Stimulated activated CD8-positive, alpha-beta memory T cell treated with anti-CD3 and anti-CD28 coated beads, Interleukin-15, amount 100 ng/mL, for 1 hour (primary cell): ENCODE measurements at places on chromosomes 3 and 15.

- no peak for DNase-seq
Measured at GRCh38 chr3:79028916-79029315, 738.9 kb downstream of the ROBO1 start.

- no peak for DNase-seq
Measured at GRCh38 chr15:98178861-98179260, 218.4 kb downstream of the ARRDC4 start.

GRCh38 chr15:74776821-74777768 is 4.8 kb upstream of the CSK start:
- no peak for DNase-seq

- DNase-seq = no peak
Measured at GRCh38 chr3:102360183-102360860, 74.5 kb upstream of the ZPLD1 start.

DNA sequence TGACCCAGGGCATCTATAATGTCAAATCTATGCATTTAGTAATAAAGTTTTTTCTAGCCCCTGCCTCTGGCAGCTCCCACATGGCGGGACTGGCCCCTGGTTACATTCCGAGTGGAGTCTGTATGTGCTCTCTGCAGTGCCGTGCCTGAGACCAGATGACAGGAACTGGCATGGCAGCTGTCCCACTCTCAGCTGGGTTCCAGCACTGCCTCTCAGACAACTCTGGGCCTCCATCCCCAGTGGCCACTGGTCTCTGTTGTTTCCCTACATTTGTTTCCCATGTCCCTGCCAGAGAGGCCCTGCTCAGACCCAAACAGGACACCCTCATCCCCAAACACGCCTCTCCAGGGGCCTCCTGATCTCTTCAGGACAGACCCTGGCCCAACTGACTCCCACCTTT is 109.3 kb downstream of the OCA2 start:
- DNase-seq = no peak

DNA sequence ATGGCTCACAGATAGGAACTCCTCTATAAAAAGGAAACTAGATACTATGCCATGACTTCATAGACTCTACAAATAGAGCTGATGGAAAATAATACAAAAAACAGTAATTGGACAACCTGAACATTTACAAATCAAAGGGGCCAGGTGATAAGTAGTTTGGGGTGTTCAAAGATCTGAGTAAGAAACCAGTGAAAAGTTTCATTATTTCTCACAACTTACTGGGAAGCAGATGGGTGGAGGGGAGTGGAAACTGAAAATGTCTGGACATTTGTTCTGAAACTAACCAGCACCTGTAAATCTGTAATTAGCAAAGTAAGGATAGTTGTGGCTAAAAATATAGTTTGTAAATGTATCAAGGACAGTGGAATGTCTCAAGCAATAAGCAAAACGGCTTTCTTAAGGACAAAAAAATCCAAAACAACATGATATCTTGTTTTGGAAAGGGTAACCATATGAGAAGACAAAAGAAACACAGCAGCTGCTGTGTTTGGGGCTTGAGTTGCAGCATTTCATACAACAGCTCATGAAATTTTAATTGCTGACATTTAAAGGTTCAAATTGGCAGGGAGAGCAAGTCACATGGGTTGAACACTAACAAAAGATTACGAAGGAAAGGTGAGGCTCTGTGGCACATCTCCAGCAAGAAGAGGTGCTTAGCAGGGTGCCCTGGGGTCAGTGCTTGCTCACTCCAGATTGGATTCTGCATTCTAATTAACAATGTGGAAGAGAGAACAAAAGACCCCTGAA is 26.8 kb upstream of the THBS1 start:
- no peak for DNase-seq

DNA sequence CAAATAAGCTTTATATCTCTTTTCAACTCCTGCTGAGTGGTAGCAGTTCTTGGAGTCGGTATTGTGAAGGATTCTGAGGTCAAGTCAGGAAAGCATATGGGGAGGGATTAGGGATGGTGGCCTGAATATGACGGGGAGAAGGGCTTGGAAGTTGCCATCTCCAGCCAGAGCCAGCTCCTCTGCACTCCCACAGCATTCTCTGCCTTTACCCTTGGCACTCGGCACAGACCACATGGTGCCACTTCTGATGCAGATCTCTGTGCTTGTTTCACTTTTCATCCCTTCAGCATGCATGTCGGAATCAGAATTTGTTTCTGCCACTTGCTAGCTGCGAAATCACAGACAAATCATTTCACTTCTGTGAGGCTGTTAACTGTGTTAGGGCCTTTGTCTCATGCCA is 52.5 kb downstream of the RAB11A start:
- DNase-seq = no peak

DNA sequence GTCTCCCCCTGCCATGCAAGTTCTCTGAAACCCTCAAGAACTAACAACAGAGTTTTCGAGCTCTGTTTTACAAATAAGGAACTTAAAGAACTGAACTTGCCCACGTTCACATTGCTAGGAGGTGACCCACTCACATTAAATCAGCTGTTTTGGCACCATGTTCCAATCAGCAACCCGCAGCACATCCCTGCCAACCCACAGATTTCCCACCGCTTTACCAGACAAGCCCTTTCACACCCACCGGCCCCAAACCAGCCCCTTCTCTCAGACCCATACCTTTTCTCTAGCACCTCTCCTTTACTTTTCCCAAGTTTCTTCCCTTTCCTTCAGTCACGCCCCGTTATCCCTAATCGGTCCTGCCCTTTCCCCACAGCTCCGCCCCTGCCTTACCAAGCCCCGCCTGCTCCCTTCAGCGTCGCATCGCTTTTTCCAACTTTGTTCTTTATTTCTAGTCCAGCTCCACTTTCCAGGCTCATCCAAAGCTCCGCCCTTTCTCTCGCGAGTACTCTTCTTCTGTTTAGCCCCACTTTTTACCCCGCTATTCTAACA is 804 bp upstream of the BRPF1 start:
- no peak for DNase-seq

- no peak for DNase-seq
Measured at GRCh38 chr3:39809181-39809994, at the start of gene MYRIP. TSS of gene MYRIP (plus strand) at chr3:39809609. CDS start at chr3:39900817, 91,208 bp downstream.

DNA sequence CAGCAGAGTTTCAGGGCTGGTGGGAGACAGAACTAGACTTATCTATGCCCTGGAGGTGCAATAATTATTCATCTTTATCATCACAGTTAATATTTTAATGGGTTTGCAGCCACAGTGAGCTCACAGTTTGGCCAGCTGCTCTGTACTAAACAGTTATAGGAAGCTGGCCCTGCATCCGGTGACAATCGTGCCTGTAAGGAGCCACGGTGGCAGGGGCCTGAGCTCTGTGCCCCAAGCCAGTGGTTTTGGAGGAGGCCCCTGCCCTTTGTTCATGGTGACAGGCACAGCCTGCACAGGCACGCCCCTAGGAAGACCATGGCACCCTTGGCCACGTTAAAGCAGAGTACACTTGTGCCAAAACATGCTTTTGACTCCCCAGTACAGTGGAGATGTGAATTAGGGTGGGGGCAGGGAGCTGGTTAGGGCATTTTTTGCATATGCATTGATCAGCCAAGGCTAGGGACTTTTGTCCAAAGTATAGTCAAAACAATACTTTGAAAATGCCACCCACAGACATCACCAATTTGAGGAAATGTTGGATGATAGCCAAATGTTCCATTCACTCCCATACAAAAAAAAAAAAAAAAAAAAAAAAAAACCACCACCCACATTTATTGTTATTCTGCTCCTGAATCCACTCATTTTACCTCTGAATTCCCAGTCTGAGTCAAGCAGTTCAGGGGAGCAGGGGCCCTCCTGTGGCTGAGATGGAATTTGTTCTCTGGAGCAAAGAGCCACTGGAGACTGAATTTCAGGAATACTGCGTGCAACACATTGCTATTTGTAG is 3.4 kb upstream of the RFTN1 start:
- DNase-seq = no peak

DNA sequence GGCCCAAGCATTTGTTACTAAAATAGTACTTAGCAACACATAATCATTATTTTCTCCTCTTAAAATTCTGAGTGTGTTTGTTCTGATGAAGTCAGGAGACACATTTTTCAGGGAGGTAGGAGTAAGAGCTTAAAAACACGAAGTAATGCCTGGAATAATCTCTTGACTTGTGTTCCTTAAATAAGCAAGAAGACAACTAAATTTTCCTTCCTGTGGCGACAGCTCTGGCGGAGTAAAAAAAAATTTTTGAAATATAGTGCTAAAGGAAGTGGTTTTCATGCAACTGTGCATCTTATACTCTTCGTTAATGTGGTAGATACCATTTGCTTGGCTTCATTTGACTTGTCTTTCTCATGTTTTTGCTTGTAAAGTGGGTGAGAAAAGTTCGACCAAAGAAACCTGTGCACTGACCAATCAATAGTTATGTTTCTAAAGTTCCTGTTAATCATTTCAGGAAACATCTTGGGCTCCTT is 11.1 kb upstream of the MBNL1 start:
- DNase-seq = no peak

DNA sequence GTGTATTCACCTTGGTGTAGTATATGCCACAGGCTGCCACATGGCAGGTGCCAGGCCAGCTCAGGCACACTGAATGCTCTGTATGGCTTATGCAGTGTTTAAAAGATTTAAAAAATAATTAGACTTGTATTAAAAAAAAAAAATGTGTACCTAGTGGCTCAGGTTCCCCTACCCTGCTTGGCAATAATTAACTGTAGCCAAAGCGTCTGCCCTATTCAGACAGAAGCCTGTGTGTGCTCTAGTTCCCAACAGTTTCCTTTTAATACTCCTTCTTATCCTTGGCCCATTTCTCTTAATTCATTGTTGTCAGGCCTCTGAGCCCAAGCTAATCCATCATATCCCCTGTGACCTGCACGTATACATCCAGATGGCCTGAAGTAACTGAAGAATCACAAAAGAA is 752.2 kb upstream of the CFAP20DC start:
- no peak for DNase-seq

DNA sequence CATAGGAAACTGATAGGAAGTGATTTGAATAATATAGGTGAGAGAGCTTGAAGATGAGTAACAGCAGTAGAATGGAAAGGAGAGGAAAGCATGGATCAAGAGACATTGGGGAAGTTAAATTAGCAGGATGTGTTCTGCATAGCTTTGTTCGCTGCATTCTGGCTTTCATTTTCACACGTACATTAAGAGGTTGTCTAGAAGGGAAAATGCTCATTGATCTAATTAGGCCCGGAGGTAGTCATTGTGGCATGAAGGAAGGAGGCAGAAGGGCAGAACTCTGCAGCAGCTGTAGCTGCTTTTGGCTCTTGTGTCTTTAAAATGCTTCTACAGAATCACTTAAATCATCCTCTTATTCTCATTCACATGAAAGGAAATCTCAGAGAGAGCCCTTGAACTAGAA is 40.3 kb downstream of the KCNAB1 start:
- DNase-seq = no peak

- DNase-seq = no peak
Measured at GRCh38 chr3:112829046-112829445, 17.6 kb downstream of the CD200R1L start.

DNA sequence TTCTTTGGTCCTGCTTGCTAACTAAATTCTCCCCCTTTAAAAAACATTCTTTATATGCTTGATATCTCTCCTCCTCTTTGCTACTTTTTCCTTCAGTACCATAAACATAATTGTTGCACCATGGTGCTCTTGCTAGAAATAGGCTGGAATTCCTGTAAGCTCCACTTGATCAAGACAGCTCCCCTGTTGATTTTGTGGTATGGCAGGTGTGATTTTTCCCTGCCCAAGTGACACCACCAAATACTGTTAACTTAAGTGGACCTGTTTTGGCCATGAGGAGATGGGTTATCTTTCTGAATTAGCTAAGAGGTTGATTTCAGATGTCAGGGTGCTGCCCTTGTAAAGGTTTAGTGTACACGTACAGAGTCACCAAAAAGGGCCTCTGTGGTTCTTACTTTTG is 205.3 kb downstream of the CDIN1 start:
- DNase-seq = no peak

- no peak for DNase-seq
Measured at GRCh38 chr15:98850961-98851572, 156.5 kb downstream of the PGPEP1L start.

- DNase-seq = no peak
Measured at GRCh38 chr15:40313531-40314398, 6.0 kb upstream of the PLCB2 start.

- DNase-seq = no peak
Measured at GRCh38 chr15:65778269-65778668, 13.8 kb downstream of the DENND4A start.

- no peak for DNase-seq
Measured at GRCh38 chr3:69764121-69764741, 25.0 kb downstream of the MITF start.

GRCh38 chr15:58110999-58111717 is 27.0 kb upstream of the AQP9 start:
- DNase-seq = no peak

GRCh38 chr3:183285828-183286457 is 32.9 kb downstream of the B3GNT5 start:
- DNase-seq = peak; percentile 82

DNA sequence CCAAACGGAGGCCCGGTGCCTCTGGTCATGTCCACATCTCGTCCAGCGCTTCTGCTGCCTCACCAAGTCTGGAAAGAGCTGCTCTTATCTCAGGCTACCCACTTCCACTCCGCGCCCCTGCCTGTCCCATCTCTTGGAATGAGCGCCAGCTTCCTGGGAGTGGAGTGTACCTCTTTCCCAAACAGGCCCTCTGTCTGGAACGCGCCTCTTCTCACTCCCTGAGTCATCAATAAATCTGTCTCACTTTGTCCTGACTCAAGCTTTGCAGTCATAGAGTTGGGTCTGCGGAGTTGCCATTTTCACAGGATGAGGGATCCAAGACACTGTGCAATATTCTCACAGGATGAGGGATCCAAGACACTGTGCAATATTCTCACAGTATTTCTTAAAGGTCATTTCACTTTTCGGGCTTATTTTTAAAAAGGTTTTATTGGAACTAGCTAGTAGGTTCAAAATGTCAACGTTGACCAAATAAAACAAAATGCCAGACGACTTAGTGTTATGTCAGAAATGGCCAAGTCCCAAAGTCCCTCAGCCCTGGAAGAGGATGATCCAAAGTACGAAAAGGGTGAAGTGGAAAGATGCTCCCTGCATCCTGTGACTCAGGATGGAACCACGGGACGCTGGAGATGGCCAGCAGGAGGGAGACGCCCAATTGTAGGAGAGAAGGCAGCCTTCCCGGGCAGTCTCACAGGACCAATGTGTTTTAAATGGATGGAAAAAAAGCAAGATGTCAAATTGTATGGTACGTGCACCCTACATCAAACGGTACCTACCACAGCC is 81.1 kb downstream of the CHSY1 start:
- no peak for DNase-seq

DNA sequence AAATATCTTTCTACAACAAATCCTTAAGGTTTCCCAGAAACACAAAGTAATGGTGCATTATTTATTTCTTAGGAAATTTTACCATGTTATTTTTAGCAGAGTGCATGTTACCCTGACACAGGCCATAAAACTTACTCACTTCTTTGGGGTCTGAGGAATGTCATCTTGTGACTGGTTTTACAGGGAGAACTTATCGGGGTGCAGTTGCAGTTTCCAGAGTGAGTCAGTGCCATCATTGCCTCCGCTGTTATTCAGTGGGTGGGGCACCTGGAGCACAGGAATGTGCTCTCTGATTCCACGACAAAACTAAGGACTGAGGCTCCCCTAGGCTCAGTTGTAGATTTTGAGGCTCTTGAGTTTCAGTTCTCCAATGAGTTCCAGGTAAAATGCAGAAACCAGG is 11.1 kb upstream of the GREM1 start:
- DNase-seq = no peak

- DNase-seq = no peak
Measured at GRCh38 chr3:12356175-12356574, 67.3 kb downstream of the PPARG start.
